NCI-H2029 (cell line): ENCODE measurements at places on chromosomes 2 and 18.

- DNase-seq: no peak
These were observed 434.5 kb upstream of the RAB12 start for GRCh38 chr18:8174771-8175170.

DNA sequence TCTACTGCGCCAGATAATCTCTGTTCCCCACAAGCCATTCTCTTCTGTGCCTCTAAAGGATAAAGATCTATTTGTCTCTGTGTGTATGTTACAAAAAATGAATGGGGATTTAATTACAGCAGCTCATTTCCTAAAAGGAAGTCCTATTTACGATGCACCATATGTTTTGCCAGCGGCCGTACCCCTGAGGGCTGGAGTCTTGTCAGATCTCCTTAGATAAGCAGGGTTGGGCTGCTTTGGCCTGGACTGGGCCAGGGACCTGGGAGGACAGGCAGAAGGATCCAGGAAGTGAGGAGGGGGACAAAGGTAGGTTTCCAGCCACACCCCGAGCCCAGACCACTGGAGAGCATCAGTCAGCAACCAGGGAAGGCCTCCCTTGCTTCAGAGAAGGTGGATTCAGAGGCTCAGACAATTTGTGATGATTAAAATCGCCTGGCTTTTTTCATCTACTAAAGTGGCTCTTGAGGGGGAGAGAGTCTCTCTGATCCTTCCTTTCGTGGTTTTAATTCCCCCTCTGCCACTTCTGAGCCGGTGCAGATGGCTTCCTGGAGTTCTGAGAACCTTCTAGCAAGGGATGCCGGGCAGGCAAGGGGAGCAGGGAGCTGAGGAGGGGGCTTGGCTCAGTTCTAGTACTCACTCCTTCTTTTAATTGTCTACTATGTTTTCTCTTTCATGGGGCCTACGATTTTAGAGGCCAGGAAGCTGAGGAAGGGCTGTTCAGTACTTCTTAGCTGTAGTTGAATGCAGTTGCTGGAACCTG lies 42.1 kb downstream of the MYCN start:
- DNase-seq: no peak

DNA sequence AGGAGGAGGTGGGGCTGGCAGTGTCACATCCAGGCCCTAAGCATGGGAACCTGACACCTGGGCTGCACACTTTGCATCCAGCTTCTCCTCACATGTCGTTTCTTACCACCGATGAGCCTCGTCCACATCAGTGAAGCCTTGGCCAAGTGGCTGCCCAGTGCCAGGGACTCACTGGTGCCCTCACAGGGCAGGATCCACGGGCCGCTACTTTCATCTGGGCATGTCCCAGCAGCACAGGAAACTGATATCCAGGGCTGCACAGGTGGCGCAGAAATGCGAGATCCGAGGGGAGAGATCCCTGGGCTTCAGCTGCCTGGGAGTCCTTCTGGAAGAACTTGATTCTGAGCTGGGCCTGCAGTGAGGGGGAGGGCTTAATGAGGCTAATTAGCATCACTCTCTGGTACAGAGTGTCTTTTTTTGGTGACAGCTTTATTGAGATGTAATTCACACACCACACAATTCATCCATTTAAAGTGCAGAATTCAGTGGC lies 291.6 kb upstream of the HDAC4 start:
- DNase-seq: peak; percentile 17

- DNase-seq: no peak
These were observed 75.5 kb upstream of the ODC1 start for GRCh38 chr2:10523406-10524189.

DNA sequence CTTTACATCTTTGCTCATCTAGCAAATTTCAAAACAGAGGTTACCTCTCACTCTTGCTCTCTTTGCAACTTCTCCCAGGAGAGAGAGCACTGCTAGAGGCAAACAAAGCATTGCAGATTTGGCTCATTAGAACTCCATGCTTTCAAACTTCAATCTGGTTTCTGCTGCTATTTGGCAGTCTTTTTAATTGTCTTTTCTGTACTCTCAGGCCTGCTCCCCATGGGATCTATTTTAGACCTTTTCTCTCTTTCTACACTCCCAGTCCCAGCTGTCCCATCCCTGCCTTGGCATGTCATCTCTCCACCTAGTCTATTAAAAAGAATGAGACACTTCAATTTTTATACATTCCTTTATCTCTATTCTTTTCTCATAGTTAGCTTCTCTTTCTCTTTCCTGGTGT lies 15.2 kb downstream of the KCNJ3 start:
- DNase-seq: no peak

DNA sequence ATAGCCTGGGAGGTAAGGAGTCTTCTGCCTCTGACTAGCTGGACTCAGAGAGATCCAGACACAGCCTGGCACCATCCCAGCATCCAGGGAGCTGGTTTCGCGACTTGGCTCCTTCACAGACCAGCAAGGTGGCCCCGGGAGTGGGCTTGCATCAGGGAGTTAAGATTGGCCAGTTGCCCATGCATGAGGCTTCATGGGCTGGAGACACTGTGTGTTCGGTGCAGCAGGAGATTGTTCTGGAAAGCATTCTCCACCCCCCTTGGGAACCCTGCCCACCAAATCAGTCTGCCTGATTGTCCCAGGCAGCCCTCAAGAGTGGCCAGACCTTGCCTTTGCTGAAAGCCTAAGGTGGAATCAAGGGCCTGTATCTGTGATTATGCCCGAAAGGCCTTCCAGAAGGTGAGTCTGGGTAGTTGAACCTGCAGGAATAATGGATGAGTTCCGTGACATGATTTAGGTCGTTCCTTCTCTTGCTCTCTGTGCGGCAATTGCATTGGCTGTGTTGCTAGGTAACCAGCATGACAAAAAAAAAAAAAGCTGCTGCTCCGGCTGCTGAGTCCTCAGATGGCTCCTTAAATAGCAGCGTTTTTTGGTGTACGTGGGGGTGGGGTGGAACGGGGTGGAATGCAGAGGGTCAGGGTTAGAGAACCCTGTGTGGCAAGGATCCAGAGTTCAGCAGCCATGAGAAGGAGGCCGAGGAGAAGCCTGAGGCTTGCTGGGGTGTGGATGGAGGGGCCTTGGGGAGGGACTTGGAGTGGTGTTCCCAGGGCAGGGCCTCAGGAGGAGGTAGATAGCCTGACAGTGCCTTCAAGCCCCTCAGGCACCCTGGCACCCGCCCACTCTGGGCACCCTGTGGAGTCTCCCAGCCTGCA lies 93.0 kb upstream of the MCFD2 start:
- peak; percentile 20 for DNase-seq

DNA sequence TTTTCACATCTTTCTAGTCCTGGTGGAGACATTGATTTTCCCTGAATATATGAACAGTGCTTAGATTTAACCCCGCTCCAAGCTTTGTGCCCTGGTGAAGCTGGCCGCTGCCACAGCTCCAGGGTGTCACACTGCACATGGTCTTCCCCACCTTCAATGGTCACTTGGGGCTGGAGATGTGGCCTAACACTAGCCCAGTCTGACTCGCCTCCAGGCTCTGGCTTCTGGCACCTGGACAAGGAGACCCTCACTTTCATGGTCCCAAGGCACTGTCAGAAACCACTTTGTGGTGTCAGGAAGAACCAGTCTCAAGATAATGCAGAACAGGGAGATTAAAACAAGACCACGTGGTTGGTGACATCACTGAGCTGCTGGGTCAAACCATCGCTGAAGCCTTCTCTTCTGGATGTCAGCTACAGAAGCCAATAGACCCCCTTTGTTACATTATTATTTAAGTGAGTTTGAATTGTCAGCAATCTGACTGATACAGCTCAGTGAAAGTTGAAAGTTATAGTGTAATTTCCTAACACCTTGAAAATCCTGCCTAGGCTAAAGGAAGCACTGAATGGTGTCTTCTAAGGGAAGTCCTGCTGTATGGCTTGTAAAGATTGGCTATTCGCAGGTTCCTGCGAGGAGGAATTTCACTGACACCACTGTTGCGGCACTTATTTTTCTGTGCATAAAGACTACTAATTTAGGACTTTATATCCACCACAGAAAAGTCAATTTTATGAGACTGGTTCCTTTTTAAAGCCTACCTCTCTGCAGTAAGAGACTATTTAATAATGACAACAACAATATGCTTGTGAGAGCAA lies 55.0 kb upstream of the CTDP1 start:
- DNase-seq: no peak

DNA sequence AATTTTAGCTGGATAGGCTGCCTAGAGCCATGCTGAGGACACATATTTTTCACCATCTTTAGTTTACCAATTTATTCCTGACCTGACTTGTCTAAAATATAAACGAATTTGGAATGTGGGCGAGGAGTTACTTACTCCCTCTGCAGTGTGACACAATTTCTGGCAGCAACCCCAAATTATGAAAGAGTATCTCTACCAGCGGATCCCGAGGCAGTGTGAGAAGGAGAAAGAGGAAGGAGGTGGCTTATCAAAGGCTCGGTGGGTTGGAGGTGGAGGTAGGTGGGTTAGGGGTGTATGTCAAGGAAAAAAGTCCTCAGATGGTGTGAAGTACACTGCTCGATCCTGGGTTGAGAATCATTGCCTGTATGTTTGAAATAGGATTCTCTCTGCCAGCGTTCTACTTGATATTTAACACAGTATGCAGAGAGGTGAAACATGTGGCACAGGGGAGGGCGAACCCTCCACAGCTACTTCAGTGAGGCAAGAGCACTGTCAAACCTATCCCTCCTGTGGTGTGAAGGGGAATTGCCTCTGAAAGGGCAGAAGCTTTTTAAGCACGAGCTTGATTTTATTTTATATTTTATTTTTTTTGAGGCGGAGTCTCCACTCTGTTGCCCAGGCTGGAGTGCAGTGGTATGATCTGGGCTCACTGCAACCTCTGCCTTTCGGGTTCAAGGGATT lies 76.0 kb downstream of the RFTN2 start:
- DNase-seq: peak; percentile 14

DNA sequence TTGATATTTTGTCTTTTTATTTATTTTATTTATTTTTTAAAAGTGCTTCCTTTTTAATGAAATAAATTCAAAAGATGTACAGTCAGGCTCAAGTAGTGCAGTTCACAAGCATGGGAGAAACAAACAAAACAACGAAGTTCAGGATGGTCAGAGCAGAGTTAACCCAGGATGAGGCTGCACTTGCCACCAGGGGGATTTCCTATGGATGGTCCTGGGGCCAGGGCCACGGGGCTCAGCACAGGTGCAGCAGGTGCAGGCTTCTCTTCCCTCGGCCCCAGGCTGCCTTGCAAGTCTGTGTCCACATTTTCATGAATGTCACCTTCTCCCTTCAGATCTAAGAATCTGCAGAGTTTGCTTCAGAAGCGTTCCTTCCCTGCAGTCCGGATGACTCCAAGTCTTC lies 76.5 kb downstream of the CDCA7 start:
- DNase-seq: no peak

GRCh38 chr2:66874411-66874810 lies 439.5 kb downstream of the MEIS1 start:
- no peak for DNase-seq

GRCh38 chr2:138110453-138111083 lies 146.3 kb downstream of the HNMT start:
- no peak for DNase-seq

- DNase-seq: no peak
These were observed 271.0 kb upstream of the HS6ST1 start for GRCh38 chr2:128589681-128590080.

DNA sequence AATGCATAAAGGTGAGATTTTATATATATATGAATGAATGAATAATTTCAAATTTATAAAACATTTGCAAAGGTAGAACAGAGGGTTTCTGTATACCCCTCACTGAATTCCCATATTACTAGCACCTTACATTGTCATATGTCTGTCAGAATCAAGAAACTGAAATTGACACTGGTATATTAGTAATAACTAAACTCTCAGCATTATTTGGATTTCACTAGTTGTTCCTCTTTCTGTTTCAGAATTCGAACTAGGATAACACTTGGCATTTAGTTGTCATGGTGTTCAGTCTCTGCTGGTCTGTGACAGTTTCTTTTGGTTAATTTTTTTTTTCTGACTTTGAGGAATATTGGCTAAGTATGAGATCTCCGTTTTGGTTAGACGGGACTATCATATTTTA lies 275.9 kb downstream of the DCC start:
- no peak for DNase-seq

- DNase-seq: no peak
These were observed 104.3 kb downstream of the COLEC12 start for GRCh38 chr18:396251-396555.
